ENCODE measurements at places on chromosomes 5 and 9.

GRCh38 chr5:143311428-143311827 is 92.1 kb downstream of the NR3C1 start:
- no peak for DNase-seq
- H3K4me1 ChIP-seq = peaks cover 30% of the 10 kb centered on the region
- H3K27ac ChIP-seq = no peak overlapping the region
- no peaks in the 10 kb centered on the region for H3K36me3 ChIP-seq
- H3K4me3 ChIP-seq = no peak overlapping the region
- H3K27me3 ChIP-seq = no peaks in the 10 kb centered on the region

- H3K27me3 ChIP-seq = no peaks in the 10 kb centered on the region
- no peak for DNase-seq
- H3K36me3 ChIP-seq = no peaks in the 10 kb centered on the region
- no peak overlapping the region for H3K4me3 ChIP-seq
- peaks cover under 1% of the 10 kb centered on the region for H3K4me1 ChIP-seq
- H3K27ac ChIP-seq = no peak overlapping the region
Measured at GRCh38 chr9:96680812-96681499, 25.8 kb upstream of the PRXL2C start.

- peaks cover 52% of the 10 kb centered on the region for H3K36me3 ChIP-seq
- no peak overlapping the region for H3K4me3 ChIP-seq
- DNase-seq = no peak
- no peaks in the 10 kb centered on the region for H3K27me3 ChIP-seq
- no peak overlapping the region for H3K27ac ChIP-seq
Measured at GRCh38 chr5:37055383-37055990, 178.9 kb downstream of the NIPBL start.

GRCh38 chr5:180817893-180818674 is 15.5 kb upstream of the MGAT1 start:
- peaks cover 36% of the 10 kb centered on the region for H3K4me1 ChIP-seq
- no peaks in the 10 kb centered on the region for H3K36me3 ChIP-seq
- no peak overlapping the region for H3K4me3 ChIP-seq

- H3K36me3 ChIP-seq = no peaks in the 10 kb centered on the region
- H3K27ac ChIP-seq = no peak overlapping the region
- H3K4me1 ChIP-seq = peaks cover 3% of the 10 kb centered on the region
- H3K4me3 ChIP-seq = no peak overlapping the region
Measured at GRCh38 chr5:136006761-136007251, 22.0 kb upstream of the TGFBI start.

Data from thoracic aorta (tissue), 2 donors.